ENCODE measurements at places on chromosomes 1 and 21.

- no peak for DNase-seq
Observed at GRCh38 chr1:245317217-245317616, 162.4 kb downstream of the KIF26B start.

DNA sequence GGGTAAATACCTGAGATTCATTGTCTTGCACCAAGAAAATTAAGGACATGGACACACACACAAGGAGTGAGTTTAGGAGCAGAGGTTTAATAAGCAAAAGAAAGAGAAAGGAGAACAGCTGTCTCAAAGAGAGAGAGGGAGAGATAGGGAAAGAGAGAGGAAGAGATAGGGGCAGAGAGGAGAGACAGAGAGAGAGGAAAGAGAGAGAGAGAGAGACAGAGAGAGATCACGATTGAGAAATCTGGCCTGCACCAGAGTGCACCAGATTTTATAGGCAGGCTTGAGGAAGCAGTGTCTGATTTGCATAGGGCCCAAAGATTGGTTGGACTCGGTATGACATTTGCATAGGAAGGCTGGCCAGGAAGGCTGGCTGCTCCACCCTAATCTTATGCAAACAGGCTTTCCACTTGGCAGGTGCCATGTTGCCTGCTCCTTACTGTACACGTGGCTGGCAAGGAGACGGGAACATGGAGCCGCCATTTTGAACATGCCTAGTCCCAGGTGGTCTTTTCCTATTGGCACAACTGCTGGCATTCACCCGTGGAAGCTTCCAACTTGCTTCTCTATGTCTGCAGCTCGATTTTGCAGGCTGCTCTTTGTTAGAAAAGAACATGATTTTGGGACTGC is 419.9 kb downstream of the ZP4 start:
- no peak for DNase-seq

DNA sequence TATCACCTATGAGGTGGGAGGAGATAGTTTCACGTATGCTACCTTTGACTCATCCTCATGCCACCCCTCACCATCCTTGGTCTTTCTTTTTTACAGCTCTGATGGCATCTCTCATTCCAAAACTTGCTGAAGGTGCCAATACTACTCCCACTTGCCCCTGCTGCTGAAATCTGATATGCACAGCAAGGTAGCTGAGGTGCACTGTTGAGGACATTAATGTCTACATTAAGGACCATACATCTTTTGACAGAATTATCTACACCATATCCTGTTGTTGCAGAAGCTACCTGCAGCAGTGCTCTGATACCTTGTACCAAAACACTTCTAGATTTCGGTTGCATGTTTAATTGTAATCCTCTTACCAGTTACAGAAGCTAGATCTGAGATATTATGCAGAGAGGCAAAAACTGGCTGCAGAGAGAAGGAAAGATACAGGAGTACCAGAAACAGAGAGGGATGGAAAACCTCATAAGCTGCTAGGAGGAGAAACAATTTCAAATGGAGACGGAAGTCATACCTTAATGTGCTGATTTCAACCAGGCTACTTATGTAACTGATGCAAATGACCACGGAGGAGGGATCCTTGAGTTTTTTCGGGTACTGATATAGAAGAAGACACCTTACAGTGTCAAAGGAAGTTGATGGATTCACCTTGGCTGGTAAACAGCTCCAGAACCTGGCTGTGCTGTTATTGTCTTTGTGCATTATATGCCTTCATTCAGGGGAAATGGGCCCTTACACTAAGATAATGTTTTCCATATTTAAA is 19.3 kb upstream of the PTPRC start:
- no peak for DNase-seq

- no peak for DNase-seq
Observed at GRCh38 chr1:203521812-203522211, 27.9 kb downstream of the OPTC start.

GRCh38 chr1:28893403-28894102 is 20.8 kb upstream of the EPB41 start:
- DNase-seq: no peak

- no peak for DNase-seq
Observed at GRCh38 chr1:19802269-19802668, 2.6 kb upstream of the TMCO4 start.

DNA sequence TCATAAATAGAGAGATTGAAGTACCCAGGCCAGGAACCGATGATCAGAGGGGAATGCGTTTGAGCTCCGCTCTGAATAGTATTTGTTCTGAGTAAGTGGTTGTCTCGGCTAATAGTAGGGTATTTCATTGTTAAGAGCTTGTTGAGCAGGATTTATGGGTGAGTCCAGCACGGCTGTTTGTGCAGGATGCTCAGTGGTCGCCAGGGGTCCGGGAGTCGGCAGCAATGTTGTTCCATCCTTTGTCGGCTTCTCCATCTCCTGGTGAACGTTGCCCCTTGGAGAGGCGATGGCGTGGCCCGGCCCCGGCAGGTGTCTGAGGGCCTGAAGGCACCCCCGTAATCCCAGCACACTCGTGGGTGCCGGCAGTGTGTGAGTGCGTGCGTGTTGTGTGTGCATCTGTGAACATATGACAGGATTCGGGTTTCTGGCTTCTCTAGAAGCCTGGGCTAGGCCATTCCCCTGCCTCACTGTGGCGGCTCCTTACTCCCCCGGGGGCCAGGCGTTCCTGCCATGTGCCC is 160.8 kb upstream of the ARHGEF16 start:
- DNase-seq: no peak

DNA sequence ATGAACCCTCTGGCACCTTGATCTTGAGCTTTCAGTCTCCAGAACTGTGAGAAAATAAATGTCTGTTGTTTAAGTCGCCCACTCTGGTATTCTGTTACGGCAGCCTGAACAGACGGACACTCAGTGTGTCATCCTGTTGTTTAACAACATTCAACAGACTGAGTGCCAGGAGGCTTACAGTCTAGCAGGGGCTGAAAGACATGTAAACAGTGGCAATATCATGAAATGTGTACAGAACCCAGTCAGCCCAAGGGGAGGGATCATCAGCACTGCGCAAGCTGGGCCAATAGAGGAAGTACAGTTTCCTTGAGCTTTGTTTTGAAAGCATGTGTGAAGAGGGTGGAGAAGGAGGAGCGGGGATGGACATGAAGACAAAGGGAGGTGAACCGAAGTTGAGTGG is 13.6 kb downstream of the DIP2A start:
- DNase-seq: no peak

DNA sequence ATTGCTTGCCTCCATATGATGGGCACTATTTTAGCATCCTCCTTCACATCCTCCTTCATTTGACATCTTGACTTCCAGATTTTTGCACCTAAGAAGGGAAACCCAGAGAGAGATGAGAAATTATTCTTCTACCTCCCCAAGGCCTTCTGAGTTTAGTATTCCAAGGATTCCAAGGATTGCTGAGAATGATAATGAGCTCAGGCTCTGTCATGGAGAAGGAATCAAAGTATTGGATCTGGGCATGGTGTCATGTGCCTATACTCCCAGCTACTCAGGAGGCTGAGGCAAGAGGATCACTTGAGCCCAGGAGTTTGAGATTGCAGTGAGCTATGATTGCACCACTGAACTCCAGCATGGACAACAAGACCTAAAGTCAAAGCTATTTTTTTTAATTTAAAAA is 26.6 kb upstream of the ZNF281 start:
- no peak for DNase-seq

DNA sequence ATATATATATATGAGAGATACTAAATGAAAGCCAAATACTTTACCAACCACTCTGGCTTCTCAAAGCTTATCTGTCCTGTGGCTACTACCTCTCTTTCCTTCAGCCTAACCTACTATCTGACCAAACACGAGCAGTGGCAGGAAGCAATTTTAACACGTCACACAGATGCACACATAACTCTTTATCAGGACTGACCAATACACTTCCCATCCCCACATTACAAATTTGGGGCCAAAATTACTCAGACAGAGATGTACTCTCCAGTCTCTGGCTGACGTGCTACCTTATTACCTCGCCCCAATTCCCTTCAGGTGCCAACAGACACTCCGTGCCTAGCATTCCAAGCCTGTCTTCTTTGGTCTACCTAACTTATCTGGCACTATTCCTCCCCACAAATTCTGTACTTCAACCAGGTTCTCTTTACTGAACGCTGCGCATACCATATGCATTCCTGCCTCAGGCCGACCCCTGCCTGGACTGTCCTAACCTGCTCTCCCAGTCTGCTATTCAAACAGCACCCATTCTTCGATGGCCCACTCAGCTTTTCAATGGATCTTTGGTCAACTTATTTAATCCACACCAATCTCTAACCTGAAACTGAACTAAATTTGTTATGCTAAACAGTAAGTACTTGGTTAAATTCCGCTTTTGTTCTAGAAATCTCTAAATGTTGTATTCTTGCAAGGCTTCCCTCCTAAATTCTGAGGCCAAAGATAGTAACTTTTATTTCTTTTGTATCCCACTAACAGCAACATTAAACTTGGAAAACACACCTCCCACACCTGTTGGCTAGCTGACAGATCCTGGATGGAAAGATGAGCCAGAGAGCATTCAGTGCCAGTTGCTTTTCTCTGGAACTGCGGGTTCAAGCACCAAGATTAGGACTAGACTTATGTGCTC is 27.9 kb downstream of the RERE start:
- no peak for DNase-seq

- no peak for DNase-seq
Observed at GRCh38 chr1:201893431-201893830, 4.7 kb downstream of the SHISA4 start.

- no peak for DNase-seq
Observed at GRCh38 chr21:32099812-32100416, 178.9 kb downstream of the MIS18A start.

DNA sequence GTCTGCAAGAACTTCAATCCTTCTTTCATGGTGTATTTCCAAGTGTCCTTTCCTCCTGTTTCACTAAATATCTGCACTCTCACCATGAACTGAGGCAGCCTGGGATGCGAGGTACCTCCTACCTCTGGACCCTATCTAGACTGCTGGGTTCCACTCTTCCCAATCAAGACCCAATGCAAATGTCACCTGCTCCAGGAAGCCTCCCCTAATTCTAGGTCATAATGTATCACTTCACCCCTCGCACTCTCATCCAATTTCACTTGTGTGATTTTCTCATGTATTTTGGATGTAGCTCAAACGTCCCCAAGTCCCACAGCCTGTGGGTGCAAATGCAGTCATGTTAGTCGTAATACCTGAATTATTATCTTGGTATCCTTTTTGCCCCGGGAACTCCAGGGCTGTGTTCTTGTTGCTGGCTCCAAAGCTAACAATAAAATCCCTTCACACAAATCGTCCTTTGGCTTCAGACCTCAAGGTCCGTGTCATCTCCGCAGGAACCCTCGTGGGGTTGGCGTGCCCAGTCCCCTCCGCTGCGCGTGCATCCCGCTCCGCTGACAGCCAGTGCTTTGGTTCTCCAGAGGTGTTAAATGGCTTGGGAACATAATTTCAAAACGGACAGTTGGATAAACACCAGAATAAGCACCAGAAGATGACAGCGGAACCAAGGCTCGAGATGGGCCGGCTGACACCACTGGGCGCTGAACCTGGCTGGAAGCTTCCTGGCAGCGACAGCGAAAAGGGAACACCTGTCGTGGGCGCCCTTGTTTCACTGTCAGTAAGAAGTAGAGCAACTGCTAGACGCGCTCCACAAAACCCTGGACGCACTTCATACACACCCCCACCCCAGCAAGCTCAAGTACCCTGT is 1.0 kb upstream of the BACH1 start:
- DNase-seq: no peak

DNA sequence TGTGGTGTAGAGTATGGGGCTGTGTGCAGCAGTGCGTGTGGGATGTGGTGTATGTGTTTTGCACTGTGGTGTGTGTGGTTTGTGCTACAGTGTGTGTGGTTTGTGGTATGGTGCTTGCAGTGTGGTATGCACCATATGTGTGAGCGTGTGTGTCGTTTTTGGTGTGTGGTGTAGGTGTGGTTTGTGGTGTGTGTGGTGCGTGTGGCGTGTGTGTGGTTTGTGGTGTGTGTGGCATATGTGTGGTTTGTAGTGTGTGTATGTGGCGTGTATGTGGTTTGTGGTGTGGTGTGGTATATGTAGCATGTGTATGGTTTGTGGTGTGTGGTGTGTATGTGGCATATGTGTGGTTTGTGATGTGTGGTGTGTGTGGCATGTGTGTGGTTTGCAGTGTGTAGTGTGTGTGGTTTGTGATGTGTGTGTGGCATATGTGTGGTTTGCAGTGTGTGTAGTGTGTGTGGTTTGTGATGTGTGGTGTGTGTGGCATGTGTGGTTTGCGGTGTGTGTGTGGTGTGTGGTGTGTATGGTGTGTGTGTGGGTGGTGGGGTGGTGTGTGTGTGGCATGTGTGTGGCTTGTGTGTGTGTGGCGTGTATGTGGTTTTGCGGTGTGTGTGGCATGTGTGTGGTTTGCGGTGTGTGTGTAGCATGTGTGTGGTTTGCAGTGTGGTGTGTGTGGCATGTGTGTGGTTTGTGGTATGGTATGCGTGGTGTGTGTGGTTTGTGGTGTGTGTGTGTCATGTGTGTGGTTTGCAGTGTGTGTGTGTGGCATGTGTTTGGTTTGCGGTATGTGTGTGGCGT is 53.5 kb upstream of the TRAPPC10 start:
- no peak for DNase-seq

GRCh38 chr1:216430744-216431143 is 7.5 kb upstream of the USH2A start:
- DNase-seq: no peak

DNA sequence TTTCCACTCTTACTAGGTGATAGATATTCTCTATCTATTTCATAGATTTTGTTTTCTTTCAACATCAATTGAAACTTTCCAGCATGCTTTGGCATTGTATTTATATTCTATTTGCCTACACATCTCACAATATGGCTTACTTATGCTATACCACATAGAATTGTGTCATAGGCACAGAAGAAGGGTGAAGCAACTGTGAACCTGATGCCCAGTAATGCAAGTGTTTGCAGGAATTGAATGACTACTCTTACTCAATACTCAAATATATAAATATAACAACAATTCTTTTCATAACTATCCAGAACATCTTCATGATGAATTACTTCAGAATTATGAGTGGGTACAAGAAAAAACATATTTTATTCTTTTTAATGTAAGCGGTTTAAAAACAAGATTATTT is 165.9 kb downstream of the PTBP2 start:
- no peak for DNase-seq

- no peak for DNase-seq
Observed at GRCh38 chr1:3420218-3420951, 34.1 kb upstream of the ARHGEF16 start.

GRCh38 chr1:162966613-162967012 is 102.5 kb upstream of the RGS4 start:
- no peak for DNase-seq

GRCh38 chr1:227764019-227764391 is 28.8 kb downstream of the SNAP47 start:
- no peak for DNase-seq

DNA sequence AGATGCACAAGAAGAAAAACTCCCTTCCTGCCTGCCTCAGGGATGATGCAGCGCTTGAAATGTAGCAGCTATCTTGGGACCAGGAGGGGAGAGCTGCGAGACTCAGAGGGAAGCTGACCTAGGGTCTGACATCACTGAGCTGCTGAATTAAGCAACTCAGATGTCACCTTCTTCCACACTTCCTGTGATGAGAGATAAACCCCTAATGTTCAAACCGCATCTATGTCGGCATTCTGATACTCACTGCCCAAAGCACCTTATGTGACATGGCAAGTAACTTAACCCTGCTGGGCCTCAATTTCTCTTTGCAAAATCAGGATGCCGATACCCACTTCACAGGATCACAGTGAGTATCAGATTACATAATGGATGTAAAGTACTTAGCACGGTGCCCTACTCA is 9.1 kb upstream of the AK2 start:
- no peak for DNase-seq

GRCh38 chr1:86461482-86461881 is 7.2 kb upstream of the CLCA1 start:
- no peak for DNase-seq
